ENCODE measurements at places on chromosomes 3 and 15.

GRCh38 chr3:112308151-112308911 is 14.3 kb upstream of the SLC9C1 start:
- H3K27ac ChIP-seq = no peak overlapping the region
- H3K27me3 ChIP-seq = no peaks in the 10 kb centered on the region
- no peak for DNase-seq
- H3K4me3 ChIP-seq = no peak overlapping the region
- H3K36me3 ChIP-seq = no peaks in the 10 kb centered on the region
- no peaks in the 10 kb centered on the region for H3K4me1 ChIP-seq

DNA sequence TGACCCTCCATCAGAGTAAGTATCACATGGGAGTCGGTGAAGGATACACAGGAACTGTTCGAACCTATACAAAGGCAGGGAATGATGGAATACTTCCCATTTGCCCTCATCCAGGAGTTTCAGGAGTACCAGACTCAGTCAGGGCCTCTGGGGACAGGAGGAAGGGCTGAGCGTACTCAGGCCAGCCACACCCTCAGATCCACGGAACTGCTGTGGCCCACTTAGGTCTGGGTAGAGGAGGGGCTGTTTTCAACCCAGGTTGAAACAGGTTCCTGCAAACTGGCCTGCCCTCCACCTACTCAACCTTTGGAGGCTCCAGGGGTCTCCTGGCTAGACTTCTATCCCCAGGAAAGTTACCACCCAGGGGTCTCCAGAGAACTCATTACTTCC is 6.7 kb upstream of the IGDCC3 start:
- no peaks in the 10 kb centered on the region for H3K27me3 ChIP-seq
- no peaks in the 10 kb centered on the region for H3K36me3 ChIP-seq
- H3K4me3 ChIP-seq = no peak overlapping the region
- DNase-seq = no peak
- H3K4me1 ChIP-seq = peaks cover 8% of the 10 kb centered on the region

DNA sequence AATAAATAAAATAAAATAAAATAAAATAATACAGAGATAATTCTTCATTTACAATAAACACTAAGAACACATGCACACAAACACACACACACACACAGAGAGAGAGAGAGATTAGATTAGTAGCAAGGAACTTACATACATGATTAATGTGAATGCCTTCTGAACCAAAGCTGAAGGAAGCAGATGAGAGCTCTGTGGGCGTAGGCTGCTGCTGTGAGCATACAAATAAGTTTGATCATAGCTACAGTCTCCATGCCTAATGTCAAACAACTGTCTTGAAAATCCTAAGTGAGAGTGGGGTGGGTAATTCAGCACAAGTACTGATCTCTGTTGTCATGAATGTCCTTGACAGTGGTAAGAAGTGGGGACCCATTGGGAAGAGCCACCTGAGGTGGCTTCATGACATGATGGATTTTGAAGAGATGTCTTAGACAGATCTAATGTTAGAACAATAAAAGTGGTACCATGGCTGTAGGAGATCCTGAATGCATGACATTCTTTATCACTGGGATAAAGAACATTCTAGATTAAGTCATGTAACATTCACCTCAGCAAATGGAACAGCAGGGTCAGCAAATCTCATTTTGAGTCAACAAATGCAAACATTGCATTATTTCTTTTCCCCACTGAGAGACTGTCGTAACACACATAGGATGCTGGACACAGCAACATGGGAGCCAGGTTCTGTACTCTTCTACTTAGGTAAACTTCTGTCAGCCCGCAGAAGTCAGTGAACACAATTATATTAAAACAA is 46.2 kb downstream of the CHL1 start:
- no peak overlapping the region for H3K4me3 ChIP-seq
- DNase-seq = no peak
- no peaks in the 10 kb centered on the region for H3K27me3 ChIP-seq
- H3K36me3 ChIP-seq = no peaks in the 10 kb centered on the region

- H3K27ac ChIP-seq = no peak overlapping the region
- no peaks in the 10 kb centered on the region for H3K4me1 ChIP-seq
- no peak for DNase-seq
- H3K36me3 ChIP-seq = no peaks in the 10 kb centered on the region
Measured at GRCh38 chr15:34065261-34065660, 26.3 kb upstream of the AVEN start.

- H3K36me3 ChIP-seq = no peaks in the 10 kb centered on the region
- no peak for DNase-seq
- no peak overlapping the region for H3K27ac ChIP-seq
- no peak overlapping the region for H3K4me3 ChIP-seq
- H3K27me3 ChIP-seq = no peaks in the 10 kb centered on the region
- H3K4me1 ChIP-seq = no peaks in the 10 kb centered on the region
Measured at GRCh38 chr15:85477730-85478129, 97.3 kb downstream of the AKAP13 start.

DNA sequence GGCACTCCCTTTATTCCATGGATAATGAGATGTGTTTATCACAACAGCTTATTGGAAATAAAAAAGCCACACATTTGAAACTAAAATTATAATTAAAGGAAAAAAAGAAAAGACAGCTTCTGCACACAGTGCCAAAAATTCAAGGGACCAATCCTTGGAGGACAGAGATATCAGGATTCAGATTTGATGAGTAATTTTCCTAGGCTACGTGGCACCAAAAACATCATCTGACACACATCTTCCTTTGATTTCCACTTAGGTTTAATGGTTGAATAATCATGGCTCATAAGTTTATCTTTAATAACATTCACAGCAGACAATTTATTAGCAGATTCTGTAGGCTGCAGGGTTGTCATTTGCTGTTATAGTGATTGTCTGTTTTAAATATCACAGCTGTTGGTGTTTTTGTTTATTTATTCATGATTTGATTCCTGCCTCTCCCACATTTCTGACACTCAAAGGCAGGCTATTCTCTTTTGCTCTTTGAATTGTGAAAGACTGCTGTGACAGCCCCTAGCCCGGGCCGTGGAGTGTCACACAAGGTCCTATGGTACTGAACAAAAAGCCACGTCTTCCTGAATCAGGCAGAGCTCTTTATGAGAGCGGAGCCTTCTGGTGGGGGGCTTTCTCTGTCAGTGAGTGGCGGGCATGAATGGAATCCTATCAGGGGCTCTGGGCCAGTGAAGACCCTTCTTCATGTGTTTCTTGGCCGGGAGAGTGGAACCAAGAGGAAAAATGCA is 708.5 kb downstream of the SQOR start:
- no peaks in the 10 kb centered on the region for H3K36me3 ChIP-seq
- no peak overlapping the region for H3K4me3 ChIP-seq
- no peaks in the 10 kb centered on the region for H3K4me1 ChIP-seq
- DNase-seq = no peak
- H3K27ac ChIP-seq = no peak overlapping the region

DNA sequence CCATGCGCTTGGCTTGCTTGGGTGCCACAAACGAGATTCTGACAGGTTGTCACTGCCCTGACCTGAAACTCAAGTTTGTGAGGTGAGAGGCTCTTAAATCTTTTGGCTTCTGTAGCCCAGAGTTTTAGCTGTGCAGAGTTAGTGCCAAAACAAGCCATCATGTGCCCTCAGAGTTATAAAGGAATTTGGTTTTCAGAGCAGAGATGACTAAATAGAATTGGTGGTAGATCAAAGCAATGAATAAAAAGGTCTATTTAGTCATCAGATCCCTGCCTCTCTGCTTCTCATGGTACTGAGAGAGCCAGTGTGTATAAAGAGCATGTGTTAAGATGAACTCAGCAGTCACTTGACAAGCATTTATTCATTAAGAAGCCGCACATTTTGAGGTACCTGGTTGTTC is 207.5 kb upstream of the DPH6 start:
- H3K36me3 ChIP-seq = no peaks in the 10 kb centered on the region
- DNase-seq = no peak
- H3K4me3 ChIP-seq = no peak overlapping the region
- H3K27ac ChIP-seq = no peak overlapping the region
- no peaks in the 10 kb centered on the region for H3K4me1 ChIP-seq

GRCh38 chr3:72185549-72186399 is 400.8 kb upstream of the PROK2 start:
- no peaks in the 10 kb centered on the region for H3K36me3 ChIP-seq
- H3K4me3 ChIP-seq = no peak overlapping the region
- no peak for DNase-seq
- no peaks in the 10 kb centered on the region for H3K4me1 ChIP-seq
- H3K27me3 ChIP-seq = no peaks in the 10 kb centered on the region

- DNase-seq = no peak
- H3K4me1 ChIP-seq = no peaks in the 10 kb centered on the region
- H3K36me3 ChIP-seq = no peaks in the 10 kb centered on the region
- no peak overlapping the region for H3K27ac ChIP-seq
- no peaks in the 10 kb centered on the region for H3K27me3 ChIP-seq
- H3K4me3 ChIP-seq = no peak overlapping the region
Measured at GRCh38 chr3:107942951-107943749, 147.7 kb downstream of the CD47 start.

Data from colonic mucosa (tissue), 4 donors.